ENCODE measurements at places on chromosomes 16 and 17. TPM values are rescaled to one million over a fixed set of nuclear protein-coding genes. Genes with fewer than 3 reads are reported as not detected.

GUCY2D gene
- under 0.01 TPM for total RNA-seq

ARMC7 gene
- total RNA-seq: 3.0 TPM

PTRH2 gene
- total RNA-seq: 16.4 TPM

CTRB2 gene
- not detected for total RNA-seq

RAMP2 gene
- not detected for total RNA-seq

HCRT gene
- not detected for total RNA-seq

STX1B gene
- total RNA-seq: 2.2 TPM

KRTAP9-9 gene
- total RNA-seq: not detected

BRIP1 gene
- total RNA-seq: 16.1 TPM

TEX14 gene
- total RNA-seq: under 0.01 TPM

NPTX1 gene
- 1.3 TPM for total RNA-seq

GPRC5C gene
- 0.43 TPM for total RNA-seq

TP53TG3F gene
- under 0.01 TPM for total RNA-seq

ABCC12 gene
- total RNA-seq: not detected

NFAT5 gene
- total RNA-seq: 34.5 TPM

TMED6 gene
- total RNA-seq: 0.64 TPM

RGS9 gene
- total RNA-seq: 2.6 TPM

CCDC182 gene
- under 0.01 TPM for total RNA-seq

SHISA9 gene
- total RNA-seq: not detected

ZPBP2 gene
- not detected for total RNA-seq

PKMYT1 gene
- 6.9 TPM for total RNA-seq

PRSS27 gene
- 0.97 TPM for total RNA-seq

ALOXE3 gene
- total RNA-seq: not detected

MYH13 gene
- not detected for total RNA-seq

RNF227 gene
- total RNA-seq: 4.2 TPM

EVPL gene
- total RNA-seq: under 0.01 TPM

NFATC3 gene
- 22.5 TPM for total RNA-seq

PROCA1 gene
- total RNA-seq: 1.6 TPM

TMEM114 gene
- total RNA-seq: not detected

TBX4 gene
- not detected for total RNA-seq

ACSM3 gene
- total RNA-seq: 0.86 TPM

IRX5 gene
- total RNA-seq: not detected

ABCC11 gene
- total RNA-seq: under 0.01 TPM

ERN2 gene
- total RNA-seq: 0.43 TPM

Measured in fibroblast of villous mesenchyme (primary cell).